CD8-positive, alpha-beta memory T cell (primary cell): ENCODE measurements at places on chromosomes 13 and 19.

- H3K27ac ChIP-seq, result no peak overlapping the region
- peaks cover 8% of the 10 kb centered on the region for H3K4me1 ChIP-seq
- DNase-seq, result no peak
- no peaks in the 10 kb centered on the region for H3K27me3 ChIP-seq
- no peak overlapping the region for H3K4me3 ChIP-seq
- no peaks in the 10 kb centered on the region for H3K36me3 ChIP-seq
These were observed 134.4 kb downstream of the DLEU7 start for GRCh38 chr13:50709058-50709457.

GRCh38 chr13:99655351-99656091 is 154.2 kb downstream of the TM9SF2 start:
- H3K4me3 ChIP-seq, result no peak overlapping the region
- DNase-seq, result no peak
- H3K27ac ChIP-seq, result no peak overlapping the region
- H3K27me3 ChIP-seq, result no peaks in the 10 kb centered on the region

GRCh38 chr19:43441716-43442115 is 23.7 kb downstream of the LYPD3 start:
- H3K4me3 ChIP-seq, result no peak overlapping the region
- no peaks in the 10 kb centered on the region for H3K27me3 ChIP-seq
- no peak for DNase-seq
- H3K4me1 ChIP-seq, result peaks cover 37% of the 10 kb centered on the region
- no peaks in the 10 kb centered on the region for H3K36me3 ChIP-seq

DNA sequence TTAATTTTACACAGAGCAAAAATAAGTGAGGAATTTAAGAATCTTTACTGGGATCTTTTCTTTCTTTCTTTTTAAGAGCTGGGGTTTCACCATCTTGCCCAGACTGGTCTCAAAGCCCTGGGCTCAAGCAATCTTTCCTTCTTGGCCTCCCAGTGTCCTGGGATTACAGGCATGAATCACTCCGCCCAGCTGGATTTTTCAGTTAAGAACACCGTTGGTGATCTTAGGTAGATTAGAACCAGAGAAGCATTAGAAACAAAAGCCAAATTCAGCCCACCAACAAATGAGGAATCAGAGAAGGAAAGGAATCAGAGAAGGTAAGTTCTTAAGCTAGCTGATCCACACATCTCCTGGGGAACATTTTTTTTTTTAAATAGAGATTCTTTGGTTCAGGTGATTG is 34.2 kb downstream of the EPSTI1 start:
- no peaks in the 10 kb centered on the region for H3K27me3 ChIP-seq
- H3K27ac ChIP-seq, result no peak overlapping the region
- H3K36me3 ChIP-seq, result peaks cover 26% of the 10 kb centered on the region
- H3K4me3 ChIP-seq, result no peak overlapping the region
- no peaks in the 10 kb centered on the region for H3K4me1 ChIP-seq

DNA sequence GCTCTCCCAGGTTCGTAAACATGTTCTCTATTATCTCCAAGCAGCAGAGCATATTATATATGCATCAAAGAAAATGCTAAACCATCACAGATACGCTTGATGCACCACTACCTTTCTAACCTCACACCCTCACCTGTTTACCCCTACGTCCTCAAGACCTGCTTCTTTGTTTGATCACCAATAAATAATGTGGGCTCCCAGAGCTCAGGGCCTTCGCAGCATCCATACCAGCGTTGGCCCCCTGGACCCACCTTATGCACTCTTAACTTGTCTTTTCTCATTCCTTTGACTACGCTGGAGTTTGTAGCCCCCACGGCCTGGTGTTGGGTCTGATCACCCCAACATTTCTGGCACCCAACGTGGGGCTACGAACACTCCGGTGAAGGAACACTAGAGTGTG is 10.0 kb upstream of the ZNF443 start:
- no peaks in the 10 kb centered on the region for H3K27me3 ChIP-seq
- H3K4me1 ChIP-seq, result no peaks in the 10 kb centered on the region
- H3K36me3 ChIP-seq, result no peaks in the 10 kb centered on the region

DNA sequence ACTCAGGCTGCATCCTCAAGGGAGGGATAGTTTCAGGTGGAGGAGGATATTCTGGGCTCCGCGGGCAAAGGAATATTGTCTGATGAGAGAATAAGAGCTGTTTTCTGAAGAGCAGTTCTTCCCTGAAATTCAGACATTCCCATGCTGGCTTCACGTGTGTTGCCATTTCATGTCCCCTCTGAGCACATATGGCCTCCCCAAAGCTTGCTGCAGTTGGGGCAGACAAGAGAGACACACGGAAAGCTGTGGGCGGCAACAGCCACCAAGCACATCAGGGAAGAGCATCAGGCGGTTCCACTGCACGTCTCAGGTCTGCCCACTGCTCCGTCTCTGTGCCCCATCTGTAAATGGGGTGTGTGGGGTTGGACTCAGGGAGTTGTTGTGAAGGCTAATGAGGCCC is 247.5 kb upstream of the TSHZ3 start:
- H3K27ac ChIP-seq, result no peak overlapping the region
- H3K27me3 ChIP-seq, result no peaks in the 10 kb centered on the region
- no peaks in the 10 kb centered on the region for H3K36me3 ChIP-seq
- no peak for DNase-seq
- H3K4me3 ChIP-seq, result no peak overlapping the region
- H3K4me1 ChIP-seq, result no peaks in the 10 kb centered on the region

GRCh38 chr13:29294821-29295220 is 300.7 kb downstream of the SLC7A1 start:
- H3K4me1 ChIP-seq, result no peaks in the 10 kb centered on the region
- no peaks in the 10 kb centered on the region for H3K36me3 ChIP-seq
- H3K27ac ChIP-seq, result no peak overlapping the region
- DNase-seq, result no peak

GRCh38 chr13:35983206-35983605 is 148.0 kb downstream of the DCLK1 start:
- H3K4me1 ChIP-seq, result no peaks in the 10 kb centered on the region
- no peaks in the 10 kb centered on the region for H3K27me3 ChIP-seq
- DNase-seq, result no peak
- H3K36me3 ChIP-seq, result no peaks in the 10 kb centered on the region
- no peak overlapping the region for H3K27ac ChIP-seq
- no peak overlapping the region for H3K4me3 ChIP-seq

DNA sequence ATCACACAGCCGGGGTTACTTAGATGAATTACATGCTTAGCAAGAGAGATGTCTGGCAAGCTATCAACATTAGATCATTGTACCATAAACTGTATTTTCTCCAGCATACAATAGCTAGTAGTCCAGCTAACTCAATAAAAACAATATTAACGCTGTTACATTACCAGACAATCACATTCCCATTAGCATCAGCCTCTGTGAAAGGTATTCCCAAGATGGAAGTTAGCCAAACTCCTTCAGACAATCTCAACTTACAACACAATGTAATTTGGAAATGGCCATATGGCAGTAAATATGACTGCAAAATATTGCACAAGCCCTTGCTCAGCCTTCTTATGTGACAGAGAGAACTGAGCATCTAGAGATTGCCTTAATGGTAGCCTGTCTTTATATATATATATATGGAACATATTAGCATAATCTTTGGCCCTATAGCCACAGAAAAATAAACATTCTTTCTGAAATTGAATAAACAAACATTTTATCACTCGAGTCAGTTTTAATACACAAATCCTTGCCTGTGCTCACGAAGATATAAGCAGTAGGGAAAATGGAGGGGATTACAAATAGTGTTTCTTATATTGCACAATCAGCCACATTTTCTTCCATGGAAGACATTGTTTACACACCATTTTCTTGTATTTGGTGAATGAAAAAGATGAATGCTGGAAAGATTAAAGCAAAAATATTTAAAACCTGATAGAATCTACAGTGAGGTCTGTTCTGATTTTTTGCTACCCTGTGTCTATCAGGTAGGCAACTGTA is 1060.5 kb downstream of the DIAPH3 start:
- H3K4me1 ChIP-seq, result no peaks in the 10 kb centered on the region
- no peak overlapping the region for H3K27ac ChIP-seq
- no peak overlapping the region for H3K4me3 ChIP-seq
- H3K36me3 ChIP-seq, result no peaks in the 10 kb centered on the region
- no peaks in the 10 kb centered on the region for H3K27me3 ChIP-seq
- no peak for DNase-seq

DNA sequence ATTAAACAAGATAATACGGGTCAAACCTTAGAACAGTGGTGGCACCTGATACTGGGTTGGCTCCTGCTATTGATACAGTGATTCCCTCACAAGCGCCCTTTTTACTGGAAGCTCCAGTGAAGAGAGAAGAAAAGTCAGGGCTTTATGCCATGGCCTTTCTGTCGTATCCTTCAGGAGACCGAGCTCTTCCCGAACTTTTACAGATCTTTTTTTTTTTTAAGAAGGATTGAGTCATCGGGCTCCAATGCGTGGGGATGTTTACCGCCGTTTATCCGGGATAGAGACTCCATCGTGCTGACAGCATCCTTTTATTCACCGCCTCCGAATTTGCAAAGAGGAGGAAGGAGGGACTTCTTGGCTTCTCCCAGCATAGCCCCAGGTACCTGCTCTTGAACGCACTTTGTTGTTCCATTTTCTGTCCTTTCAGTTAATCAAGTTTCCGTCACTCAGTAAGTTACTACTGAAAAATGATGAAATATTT is 574 bp downstream of the ZNF227 start:
- H3K27ac ChIP-seq, result peak overlapping the region; percentile 72
- DNase-seq, result no peak
- H3K36me3 ChIP-seq, result peaks cover 17% of the 10 kb centered on the region
- peaks cover 20% of the 10 kb centered on the region for H3K4me1 ChIP-seq

DNA sequence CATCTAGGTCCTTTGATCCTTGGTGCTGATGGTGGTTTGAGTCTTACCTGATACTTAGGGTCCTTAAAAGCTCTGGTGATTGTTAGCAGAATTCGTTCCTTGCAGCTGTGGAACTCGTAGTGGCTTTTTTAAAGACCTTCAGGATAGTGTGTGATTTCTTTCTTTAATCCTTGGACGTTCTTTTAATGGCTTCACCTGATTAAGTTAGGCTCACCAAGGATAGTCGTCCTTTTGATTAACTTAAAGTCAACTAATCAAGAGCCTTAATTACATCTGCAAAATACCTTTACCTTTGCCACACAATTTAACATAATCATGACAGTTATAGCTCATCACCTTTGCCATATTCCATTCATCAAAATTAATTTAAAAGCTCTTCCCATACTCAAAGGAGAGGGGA is 1807.7 kb downstream of the OLFM4 start:
- H3K27me3 ChIP-seq, result no peaks in the 10 kb centered on the region
- no peak overlapping the region for H3K4me3 ChIP-seq
- H3K4me1 ChIP-seq, result no peaks in the 10 kb centered on the region
- no peaks in the 10 kb centered on the region for H3K36me3 ChIP-seq
- H3K27ac ChIP-seq, result no peak overlapping the region

DNA sequence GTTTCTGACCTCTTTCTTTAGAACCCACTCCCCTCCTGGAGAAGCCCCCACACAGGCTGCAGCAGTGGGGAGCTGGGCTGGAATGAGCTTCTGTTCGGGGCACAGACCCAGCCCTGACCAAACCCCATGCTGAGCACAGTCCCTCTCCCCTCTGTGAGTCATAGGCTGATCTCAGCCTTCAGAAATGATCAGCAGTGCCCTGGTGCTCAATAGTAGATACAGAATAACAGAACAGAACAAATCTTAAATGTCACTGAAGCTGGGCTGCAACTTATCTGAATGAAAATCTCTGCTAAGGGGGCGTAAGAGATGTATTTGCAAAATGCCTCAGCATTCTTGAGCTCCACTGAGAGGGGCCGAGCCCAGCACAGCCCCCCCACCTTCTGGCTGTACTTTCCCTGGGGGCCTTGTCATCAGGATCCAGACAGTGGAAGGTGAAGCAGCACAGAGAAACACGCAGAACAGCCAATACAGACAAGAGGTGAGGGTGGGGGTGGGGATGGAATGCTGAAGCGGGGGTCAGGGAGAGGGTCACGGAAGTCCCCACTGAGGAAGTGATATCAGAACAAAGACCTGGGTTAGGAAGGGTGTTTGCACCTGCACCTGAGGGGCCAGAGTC is 9.9 kb downstream of the ZNF665 start:
- H3K4me3 ChIP-seq, result no peak overlapping the region
- H3K27ac ChIP-seq, result no peak overlapping the region
- H3K27me3 ChIP-seq, result no peaks in the 10 kb centered on the region
- no peaks in the 10 kb centered on the region for H3K36me3 ChIP-seq
- H3K4me1 ChIP-seq, result no peaks in the 10 kb centered on the region
- no peak for DNase-seq

- no peak for DNase-seq
- H3K4me1 ChIP-seq, result no peaks in the 10 kb centered on the region
- H3K4me3 ChIP-seq, result no peak overlapping the region
- H3K36me3 ChIP-seq, result no peaks in the 10 kb centered on the region
- no peaks in the 10 kb centered on the region for H3K27me3 ChIP-seq
These were observed 1.9 kb downstream of the TEX26 start for GRCh38 chr13:30934381-30934780.

DNA sequence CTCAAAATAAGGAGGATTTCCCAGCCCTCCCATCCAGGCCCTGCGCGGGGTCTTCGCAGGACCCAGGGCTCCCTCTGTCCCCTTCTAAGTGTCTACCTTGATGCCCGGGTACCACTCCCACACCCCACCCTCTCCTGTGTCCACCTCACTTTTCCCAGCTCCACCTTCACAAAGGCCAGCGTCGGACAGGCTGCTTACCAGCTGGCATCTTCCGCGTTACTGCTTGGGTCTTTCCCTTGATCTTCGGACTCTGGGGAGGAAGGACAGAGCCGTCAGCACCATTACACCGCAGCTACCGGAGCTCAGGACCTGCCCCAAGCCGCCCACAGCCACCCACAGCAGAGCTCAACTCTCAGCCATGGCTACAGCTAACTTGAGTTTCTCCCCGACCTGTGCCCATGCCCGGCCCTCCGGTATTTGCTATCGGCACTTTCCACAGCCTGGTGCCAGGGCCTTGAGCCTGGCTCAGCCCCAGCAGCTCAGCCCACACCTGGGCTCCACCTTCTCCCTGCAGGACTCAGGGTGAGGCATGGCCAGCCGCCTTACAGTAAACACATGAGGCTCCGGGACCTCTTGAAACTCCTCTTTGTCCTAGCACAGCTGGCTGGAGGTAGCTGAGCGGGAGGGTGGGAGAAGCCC is 3.8 kb downstream of the C13orf46 start:
- peak; percentile 39 for DNase-seq
- no peaks in the 10 kb centered on the region for H3K4me1 ChIP-seq
- H3K27ac ChIP-seq, result no peak overlapping the region
- peaks cover 12% of the 10 kb centered on the region for H3K36me3 ChIP-seq

DNA sequence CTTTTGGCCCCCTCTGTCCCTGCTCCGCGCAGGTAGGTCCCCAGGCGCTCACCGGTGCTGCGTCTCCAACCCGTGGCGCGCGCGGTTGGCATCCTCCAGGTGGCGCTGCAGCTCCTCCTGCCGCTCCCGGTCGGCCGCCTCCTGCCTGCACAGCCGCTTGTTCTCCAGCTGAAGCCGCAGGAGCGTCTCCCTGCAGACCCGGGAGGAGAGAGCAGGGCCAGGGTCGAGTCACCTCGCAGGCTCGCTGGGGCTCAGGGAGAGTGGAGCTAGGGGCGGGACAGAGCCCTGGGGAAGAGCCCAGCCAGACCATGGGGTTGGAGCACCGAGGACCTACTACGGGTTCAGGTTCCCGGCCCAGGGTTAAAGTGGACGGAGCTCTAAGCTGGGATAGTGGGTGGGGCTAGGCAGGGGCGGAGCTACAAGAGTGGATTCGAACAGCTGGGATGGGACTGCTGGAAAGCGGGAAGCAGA is 9.3 kb downstream of the HOOK2 start:
- H3K27me3 ChIP-seq, result no peaks in the 10 kb centered on the region
- no peak overlapping the region for H3K4me3 ChIP-seq
- H3K4me1 ChIP-seq, result no peaks in the 10 kb centered on the region
- H3K36me3 ChIP-seq, result no peaks in the 10 kb centered on the region
- peak; percentile 61 for DNase-seq

- DNase-seq, result no peak
- H3K36me3 ChIP-seq, result no peaks in the 10 kb centered on the region
- H3K4me1 ChIP-seq, result no peaks in the 10 kb centered on the region
- H3K27ac ChIP-seq, result no peak overlapping the region
- no peak overlapping the region for H3K4me3 ChIP-seq
- H3K27me3 ChIP-seq, result no peaks in the 10 kb centered on the region
These were observed 724.9 kb upstream of the MIR17HG start for GRCh38 chr13:90622541-90622940.
